ENCODE measurements at places on chromosomes 13 and 19.

DNA sequence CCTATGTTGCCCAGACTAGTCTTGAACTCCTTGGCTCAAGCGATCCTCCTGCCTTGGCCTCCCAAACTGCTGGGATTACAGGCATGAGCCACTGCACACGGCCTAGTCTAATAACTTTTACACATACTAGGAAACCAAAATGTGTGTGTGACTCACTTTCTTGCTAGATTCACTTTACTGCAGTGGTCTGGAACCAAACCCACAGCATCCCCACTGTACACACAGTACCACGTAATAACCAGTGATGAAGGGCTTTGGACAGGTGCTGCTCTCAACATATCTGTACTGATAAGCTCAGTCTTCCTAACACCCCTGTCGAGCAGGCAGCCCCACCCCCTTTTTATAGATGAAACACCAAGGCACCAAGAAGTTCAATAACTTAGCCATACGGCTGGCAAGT, 5.1 kb downstream of the DNMT1 start:
- no peak for DNase-seq

- DNase-seq, result no peak
These were observed 1.4 kb downstream of the FBXO27 start for GRCh38 chr19:39030854-39031367.

- DNase-seq, result no peak
These were observed 145.2 kb upstream of the WASF3 start for GRCh38 chr13:26412263-26412662.

DNA sequence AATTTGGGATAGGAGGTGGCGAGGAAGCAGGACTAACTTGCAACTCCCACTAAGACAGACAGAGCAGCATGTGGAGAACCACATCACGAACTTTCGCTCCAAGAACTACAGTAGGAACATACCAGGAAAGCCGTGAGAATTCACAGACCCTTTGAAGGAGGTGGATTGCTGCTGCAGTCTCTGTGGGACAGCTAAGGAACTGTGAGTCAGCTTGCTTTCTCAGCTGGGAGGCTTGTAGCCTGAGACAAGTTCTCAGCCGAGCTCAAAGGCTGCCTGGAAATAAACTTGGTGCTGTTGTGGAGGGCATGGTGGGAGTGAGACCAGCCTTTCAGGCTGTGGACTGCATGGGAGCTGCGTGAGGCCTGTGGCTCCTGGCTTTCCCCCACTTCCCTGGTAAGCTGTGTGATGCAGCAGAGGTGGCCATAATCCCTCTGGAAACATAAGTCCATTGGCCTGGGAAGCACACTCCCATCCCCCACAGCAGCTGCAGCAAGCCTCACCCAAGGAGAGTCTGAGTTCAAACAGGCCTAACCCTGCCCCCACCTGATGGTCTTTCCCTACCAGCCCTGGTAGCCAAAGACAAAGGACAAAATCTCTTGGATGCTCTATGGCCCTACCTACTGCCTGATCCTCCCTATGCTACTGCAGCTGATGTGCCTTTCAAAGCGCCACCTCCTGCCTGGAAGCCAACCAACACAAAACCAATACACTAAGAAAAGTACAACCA, 441.1 kb upstream of the HTR2A start:
- DNase-seq, result peak; percentile 33

DNA sequence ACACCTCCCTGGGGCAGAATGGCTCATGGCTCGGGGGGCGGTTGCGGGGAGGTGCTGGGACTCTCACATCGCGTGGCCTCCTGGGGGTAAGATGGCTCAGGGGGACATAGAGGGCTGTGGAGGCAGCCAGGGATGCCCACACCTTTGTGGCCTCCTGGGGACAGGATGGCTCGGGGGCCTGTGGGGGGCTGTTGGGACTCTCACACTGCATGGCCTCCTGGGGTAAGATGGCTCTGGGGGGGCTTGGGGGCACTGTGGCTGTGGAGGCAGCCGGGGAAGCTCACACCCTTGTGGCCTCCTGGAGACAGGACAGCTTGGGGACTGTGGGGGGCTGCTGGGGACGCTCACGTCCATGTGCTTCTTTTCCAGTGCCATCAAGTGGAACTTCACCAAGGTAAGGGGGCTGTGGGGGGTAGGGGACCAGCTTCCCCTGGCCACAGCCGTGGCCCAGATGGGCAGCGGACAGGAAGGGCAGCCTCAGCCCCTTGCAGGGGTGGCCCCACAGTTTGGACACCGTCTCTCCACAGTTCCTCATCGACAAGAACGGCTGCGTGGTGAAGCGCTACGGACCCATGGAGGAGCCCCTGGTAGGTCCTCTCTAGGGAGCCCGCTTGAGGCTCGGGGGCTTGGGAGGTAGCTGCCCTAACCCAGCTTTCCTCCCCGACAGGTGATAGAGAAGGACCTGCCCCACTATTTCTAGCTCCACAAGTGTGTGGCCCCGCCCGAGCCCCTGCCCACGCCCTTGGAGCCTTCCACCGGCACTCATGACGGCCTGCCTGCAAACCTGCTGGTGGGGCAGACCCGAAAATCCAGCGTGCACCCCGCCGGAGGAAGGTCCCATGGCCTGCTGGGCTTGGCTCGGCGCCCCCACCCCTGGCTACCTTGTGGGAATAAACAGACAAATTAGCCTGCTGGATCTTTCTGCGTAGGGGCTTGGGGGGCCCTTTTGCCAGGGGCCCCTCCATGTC, 2.4 kb downstream of the GPX4 start:
- DNase-seq, result no peak

DNA sequence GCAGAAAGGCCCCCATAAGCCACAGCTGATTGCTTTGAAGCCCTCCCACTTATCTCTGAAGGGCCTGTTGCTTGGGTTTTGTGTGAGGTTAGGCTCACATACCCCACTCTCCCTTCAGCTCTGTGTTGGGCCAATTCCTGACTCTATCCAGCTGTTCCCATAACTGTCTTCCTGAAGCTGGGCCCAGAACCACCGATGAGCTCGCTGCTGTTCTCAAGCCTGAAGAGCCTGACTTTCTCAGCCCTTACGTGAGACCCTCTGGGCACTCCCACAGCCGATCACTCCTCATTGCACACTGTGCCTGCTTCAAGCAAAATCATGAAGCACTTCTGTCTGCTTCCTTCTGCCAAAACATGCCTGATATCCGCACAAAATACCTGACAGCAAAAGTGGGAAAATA, 124.1 kb downstream of the CRYL1 start:
- no peak for DNase-seq

DNA sequence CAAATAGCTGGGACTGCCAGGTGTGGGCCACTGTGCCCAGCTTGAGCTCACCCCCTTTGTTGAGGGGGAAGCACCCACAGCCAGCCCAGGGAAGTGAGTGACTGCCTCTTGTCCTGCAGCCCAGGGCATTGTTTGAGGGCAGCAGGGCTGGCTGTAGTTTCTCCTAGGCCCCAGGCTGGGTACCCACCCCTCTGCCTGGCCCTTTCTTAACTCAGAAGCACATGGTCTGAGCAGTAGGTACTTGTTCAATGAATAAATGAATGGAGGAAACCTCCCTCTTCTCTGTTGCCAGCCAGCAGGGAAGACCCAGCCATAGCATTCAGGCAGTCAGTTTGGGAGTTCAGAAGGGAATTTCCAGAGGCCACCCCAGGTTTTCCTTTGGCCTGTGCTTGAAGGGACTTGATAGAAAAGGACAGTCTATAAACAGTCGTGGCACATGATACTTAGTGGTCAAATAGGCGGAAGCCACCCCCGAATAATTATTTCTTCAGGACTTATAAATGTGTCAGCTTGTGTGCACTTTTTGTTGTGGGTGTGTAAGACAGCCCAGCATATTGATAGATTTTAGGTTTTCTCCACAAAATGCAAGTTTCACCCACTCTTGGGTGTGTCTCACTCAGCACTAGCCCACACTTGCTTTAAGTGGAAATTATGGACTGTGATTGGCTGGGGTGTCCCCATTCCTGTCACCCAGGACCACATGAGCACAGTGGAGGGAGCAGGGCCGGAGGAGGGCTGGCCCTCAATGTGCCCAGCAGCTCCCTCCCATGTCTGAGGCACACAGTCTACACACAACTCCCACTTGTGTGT, 33.1 kb downstream of the GATAD2A start:
- no peak for DNase-seq

DNA sequence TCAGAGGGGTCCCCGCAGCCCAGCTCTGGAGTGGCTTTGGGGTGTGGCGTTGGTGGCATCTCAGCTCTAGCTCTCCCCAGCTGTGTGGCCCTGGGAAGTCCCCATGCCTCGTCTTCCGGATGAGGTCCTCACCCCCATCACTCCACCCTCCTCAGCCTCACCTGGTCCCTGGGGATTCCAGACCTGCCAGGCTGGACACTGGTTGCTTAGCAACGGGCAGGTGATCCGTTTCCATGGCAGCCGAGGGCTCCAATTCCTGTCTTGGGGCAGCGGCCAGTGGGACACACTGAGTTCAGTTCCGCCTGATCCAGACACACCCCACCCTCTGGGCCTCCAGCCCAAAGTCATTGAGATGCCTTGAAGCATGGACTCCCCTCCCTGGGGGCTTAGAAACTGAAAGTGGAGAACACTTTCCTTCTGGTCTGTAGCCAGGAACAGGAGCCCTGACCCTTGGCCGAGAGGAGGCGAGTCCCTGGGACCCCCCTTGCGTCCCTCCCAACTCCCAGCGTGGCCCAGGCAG, 7.7 kb upstream of the MISP start:
- DNase-seq, result peak; percentile 90

DNA sequence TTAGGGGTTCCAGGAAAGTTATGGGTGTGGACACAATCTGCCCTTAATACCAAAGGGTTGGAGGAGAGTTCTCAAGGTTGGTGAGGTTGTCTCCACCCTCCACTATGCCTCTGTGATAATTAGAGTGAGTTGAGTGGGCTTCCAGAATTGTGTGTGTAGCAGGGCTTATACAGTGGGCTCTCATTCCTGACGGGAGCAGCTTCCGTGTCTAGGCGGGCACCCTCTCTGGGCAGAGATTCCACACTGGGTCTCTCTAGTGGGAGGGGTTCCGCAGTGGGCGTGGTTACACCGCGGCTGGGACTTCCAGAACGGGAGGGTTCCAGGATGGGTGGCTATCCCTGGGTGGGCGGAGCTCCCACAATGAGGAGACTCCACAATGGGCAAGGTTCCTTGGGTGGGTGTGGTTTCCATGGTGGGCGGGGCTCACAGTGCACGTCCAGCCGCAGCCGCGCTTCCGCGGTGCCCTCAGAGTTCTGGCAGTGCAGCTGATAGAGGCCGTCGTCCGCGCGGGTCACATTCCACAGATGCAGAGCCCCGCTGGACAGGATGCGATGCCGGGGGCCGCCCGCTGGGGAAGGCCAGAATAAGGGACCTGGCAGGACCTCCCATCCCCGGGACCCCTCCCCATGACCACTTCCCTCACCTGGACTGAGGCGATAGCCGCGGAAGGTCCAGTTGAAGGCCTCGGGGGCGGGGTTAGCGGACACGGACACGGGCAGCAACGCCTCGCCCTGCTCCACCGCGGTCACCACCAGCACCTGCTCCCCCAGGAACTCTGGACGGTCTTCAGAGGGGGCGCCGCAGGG, 8.4 kb downstream of the NPHS1 start:
- DNase-seq, result peak; percentile 95

DNA sequence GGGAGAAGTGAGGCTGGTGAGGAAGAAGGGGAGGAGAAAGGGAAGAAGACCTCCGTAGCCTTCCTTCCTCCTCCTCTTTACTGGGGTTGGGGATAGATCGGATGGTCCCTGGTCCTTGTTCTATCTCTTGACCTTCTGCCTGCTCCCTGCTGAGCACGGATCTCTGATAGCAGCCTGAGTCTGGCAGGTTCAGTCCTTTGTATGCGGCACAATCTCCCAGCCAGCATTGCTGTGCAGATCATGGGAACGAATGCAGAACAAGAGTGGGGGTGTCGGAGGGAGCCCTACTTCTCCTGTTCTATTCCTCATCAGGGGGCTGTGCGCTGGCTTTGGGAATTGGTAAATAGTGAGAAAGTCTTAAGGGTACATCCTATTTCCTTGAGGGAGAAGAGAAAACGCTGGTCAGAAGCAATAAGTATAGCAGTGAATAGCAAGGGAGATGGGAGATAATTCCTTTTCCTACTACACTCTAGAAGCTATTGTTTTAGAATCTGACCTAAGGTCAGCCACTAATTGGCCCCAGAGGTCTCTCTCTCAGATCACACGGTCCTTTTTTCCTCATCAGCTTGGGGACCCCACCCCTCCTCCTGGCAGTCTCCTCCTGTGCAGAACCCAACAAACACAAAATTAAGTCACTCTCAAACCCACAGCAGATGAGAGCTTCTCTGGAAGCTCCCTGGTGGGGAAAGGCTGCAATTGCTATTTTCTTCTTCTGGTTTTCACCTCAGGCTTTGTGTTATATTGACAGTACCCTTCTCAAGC, 41.0 kb downstream of the KL start:
- peak; percentile 47 for DNase-seq

DNA sequence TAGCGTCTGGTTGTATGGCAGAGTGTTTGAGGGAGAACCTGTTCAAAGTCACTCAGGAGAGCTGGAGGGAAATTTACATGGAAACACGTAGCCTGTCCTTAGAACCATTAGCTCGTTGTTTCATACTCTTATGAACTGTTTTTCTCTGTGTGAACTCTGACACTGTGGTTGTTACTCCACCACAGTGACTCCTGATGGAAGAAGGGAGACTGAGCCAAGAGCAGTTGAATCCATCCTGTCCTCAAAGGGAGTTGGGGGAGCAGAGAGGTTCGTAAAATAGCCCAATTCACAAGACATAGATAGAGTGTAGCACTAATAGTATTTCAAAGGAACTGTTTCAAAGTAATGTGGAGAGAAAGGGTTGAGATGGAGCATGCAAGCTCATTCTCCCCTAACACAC, 964.8 kb downstream of the PCDH9 start:
- DNase-seq, result no peak

DNA sequence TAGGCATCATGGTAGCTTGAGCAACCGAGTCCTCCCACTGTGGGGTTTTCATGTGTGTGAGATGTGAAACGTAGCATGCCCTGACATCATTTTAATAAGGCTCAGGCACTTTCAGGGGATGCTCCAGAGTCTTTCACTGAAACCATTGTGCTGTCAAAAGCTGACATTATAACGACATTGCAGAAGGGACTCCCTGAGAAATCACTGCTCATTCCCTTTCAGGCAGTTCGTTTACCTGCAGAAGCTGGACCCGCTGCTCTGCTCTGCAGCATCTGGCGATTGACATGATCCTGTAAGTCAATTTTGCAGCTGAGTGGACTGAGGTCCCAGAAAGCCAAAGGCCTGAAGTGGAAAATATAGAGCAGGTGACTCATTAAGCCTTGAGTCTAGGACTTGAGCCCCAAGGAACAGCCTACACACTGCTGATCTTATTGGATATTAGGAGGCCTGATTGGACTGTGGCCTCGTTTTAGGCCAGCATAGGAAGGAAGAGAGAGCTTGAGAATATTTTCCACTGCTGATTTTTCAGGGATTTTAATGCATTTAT, 54.0 kb upstream of the CNMD start:
- DNase-seq, result no peak

DNA sequence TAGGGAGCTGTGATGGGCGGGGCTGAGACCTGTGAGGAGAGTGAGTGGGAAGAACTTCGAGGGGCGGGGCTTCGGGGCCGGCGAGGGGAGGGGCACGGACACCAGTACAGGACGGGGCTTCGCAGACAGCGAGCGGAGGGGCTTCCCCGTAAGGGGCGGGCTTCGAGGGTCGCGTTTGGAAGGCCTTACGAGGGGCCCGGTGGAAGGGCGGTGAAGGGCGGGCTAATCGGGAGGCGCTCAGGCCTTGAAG, 4.1 kb upstream of the EMP3 start:
- peak; percentile 98 for DNase-seq
